ENCODE measurements at places on chromosomes 5 and 9.

GRCh38 chr9:96523374-96523773 is 73.4 kb downstream of the HABP4 start:
- no peak for DNase-seq

GRCh38 chr5:178545176-178545575 is 45.0 kb downstream of the COL23A1 start:
- DNase-seq: no peak

DNA sequence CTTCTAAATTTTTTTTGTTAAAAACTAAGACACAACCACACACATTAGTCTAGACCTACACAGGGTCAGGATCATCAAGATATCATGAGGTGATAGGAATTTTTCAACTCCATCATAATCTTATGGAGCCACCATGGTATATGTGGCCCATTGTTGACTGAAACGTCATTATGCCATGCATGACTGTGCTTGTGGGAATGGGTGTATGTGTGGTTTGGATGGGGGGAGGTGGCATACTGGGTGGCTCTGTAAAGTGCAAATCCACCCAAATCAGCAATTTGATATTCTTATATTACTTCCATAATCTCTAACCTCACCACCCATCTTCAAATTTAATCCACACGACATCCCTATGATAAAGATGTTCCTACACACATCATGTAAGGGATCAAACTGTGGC is 21.0 kb downstream of the ADRB2 start:
- no peak for DNase-seq

DNA sequence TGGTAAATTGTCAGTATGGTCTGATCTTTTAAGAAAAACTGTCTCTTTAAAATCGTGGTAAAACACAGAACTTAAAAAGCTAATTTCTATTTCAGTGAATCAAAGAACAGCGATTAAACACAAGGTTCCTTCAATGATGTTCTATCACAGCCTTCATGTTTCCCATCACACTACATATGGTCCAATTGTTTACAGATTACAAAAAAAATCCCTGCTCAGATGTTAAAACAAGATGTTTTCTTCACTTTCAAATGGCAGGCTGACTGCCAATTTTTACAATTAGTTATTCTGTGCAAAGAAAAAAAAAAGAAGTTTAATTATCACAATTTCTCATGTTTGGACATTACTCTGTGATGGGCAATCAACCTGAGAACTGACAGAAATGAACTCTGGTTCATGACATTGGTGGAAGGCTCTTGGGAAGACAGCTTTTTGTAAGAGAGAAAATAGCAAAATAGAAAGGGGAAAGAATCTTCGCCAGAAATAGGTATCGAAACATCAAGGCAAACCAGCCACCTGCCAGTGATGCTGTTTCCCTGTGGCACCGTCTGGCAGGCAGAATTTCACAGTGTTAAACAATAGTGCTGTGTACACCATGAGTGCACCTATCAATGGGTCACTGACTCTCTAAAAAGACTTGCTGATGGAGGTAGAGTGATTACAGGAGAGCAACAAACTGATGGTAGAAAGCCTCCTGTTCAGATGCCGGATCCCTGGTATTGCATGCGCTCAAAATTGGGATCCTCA is 1020.0 kb upstream of the ARRDC3 start:
- no peak for DNase-seq

Measured in AG09309 (cell line).